ENCODE measurements at places on chromosomes 1 and 21. TPM values are rescaled to one million over a fixed set of nuclear protein-coding genes. Genes with fewer than 3 reads are reported as not detected.

TMCO4 gene
- polyA plus RNA-seq: 18.5 TPM

FMO4 gene
- 16.8 TPM for polyA plus RNA-seq

CA6 gene
- polyA plus RNA-seq: 0.16 TPM

ETV3L gene
- not detected for polyA plus RNA-seq

PAQR6 gene
- 3.2 TPM for polyA plus RNA-seq

RNF207 gene
- polyA plus RNA-seq: 19.3 TPM

PGLYRP4 gene
- polyA plus RNA-seq: not detected

TESK2 gene
- polyA plus RNA-seq: 7.1 TPM

HUNK gene
- 20.8 TPM for polyA plus RNA-seq

FMOD gene
- 65.2 TPM for polyA plus RNA-seq

RABGAP1L gene
- 32.2 TPM for polyA plus RNA-seq

SPATA1 gene
- polyA plus RNA-seq: 1.2 TPM

ADGRL2 gene
- polyA plus RNA-seq: 177 TPM

COL6A1 gene
- 349 TPM for polyA plus RNA-seq

GBP7 gene
- 0.17 TPM for polyA plus RNA-seq

PRAMEF8 gene
- not detected for polyA plus RNA-seq

FNDC10 gene
- 5.1 TPM for polyA plus RNA-seq

THEM5 gene
- polyA plus RNA-seq: 0.41 TPM

JAM2 gene
- polyA plus RNA-seq: 10.8 TPM

SOX13 gene
- polyA plus RNA-seq: 39.3 TPM

ICOSLG gene
- polyA plus RNA-seq: 6.7 TPM

OR10X1 gene
- polyA plus RNA-seq: not detected

ADAMTS5 gene
- polyA plus RNA-seq: 19.1 TPM

CYP4X1 gene
- 8.4 TPM for polyA plus RNA-seq

CELA3B gene
- not detected for polyA plus RNA-seq

IL24 gene
- polyA plus RNA-seq: 0.27 TPM

FAM3B gene
- 33.9 TPM for polyA plus RNA-seq

ASPM gene
- 20.2 TPM for polyA plus RNA-seq

PERM1 gene
- polyA plus RNA-seq: not detected

GTF2B gene
- polyA plus RNA-seq: 38.3 TPM

OLIG2 gene
- polyA plus RNA-seq: 0.33 TPM

DCST1 gene
- polyA plus RNA-seq: 0.36 TPM

KRTAP10-10 gene
- polyA plus RNA-seq: not detected

MAP3K7CL gene
- 4.8 TPM for polyA plus RNA-seq

HS2ST1 gene
- polyA plus RNA-seq: 40.6 TPM

PGLYRP3 gene
- polyA plus RNA-seq: not detected

HFM1 gene
- 8.4 TPM for polyA plus RNA-seq

RHCE gene
- 0.83 TPM for polyA plus RNA-seq

BMP8A gene
- 0.88 TPM for polyA plus RNA-seq

CTH gene
- 14.0 TPM for polyA plus RNA-seq

CD5L gene
- polyA plus RNA-seq: not detected

RHEX gene
- 5.8 TPM for polyA plus RNA-seq

TINAGL1 gene
- 44.3 TPM for polyA plus RNA-seq

All from left renal cortex interstitium (tissue), 4 donors.